H54 (cell line): ENCODE measurements at places on chromosomes 13 and 19.

- no peak for DNase-seq
Observed at GRCh38 chr19:18491995-18492953, 29.6 kb downstream of the ELL start.

- no peak for DNase-seq
Observed at GRCh38 chr13:99312493-99312883, 5.3 kb upstream of the GPR183 start.

- DNase-seq: no peak
Observed at GRCh38 chr13:32024750-32025149, 6.8 kb upstream of the FRY start.

DNA sequence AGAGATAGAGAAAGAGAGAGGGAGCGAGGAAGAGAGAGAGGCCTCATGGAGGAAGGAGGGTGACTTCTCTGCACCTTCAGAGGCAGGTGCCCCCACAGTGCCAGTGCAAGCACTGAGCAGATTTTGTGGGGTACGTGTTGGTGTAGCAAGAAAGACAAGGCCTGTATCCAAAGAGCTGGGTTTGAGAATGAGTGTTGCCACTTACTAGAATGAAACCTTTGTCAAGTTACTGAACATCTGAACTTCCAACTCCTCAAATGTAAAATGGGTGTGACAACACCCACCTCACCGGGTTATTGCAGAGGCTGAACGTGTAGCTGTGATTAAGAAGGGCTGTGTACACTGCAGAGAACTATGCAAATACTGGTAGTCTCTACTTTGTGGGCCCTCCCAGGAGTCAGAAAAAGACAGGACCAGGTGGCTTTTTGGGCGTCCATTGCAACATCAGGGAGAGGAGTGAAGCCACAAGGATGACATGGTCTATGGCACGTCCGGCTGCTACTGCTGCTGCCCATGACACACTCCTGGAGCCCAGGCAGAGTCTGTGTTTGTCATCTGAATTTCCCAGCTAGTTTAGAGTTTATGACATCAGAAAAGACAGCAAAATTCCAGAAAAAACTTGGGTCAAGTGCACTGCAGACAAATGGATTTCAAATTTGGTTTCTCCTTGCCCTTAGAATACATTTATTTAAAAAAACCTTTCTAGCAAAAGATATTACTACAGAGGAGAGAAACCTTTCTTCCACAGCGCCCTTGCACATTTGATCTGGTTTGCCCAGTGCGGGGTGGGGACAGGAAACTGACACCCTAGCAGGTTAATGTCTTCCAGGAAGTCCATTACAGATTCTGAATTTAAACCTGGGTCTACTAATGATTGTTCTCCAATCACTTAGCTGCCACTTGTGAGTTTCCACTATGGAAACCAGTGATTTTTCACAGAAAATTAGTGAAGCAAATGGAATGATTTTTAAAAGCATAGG is 54.0 kb upstream of the ATP12A start:
- no peak for DNase-seq

GRCh38 chr13:32726374-32727037 is 140.3 kb downstream of the PDS5B start:
- DNase-seq: no peak

- no peak for DNase-seq
Observed at GRCh38 chr13:19345158-19345557, 163.5 kb upstream of the TUBA3C start.

GRCh38 chr19:56086671-56087430 is 34.2 kb downstream of the ZNF787 start:
- DNase-seq: no peak

- no peak for DNase-seq
Observed at GRCh38 chr13:59607780-59608233, 555.9 kb downstream of the DIAPH3 start.

- DNase-seq: no peak
Observed at GRCh38 chr13:98706446-98707110, 45.9 kb downstream of the SLC15A1 start.

DNA sequence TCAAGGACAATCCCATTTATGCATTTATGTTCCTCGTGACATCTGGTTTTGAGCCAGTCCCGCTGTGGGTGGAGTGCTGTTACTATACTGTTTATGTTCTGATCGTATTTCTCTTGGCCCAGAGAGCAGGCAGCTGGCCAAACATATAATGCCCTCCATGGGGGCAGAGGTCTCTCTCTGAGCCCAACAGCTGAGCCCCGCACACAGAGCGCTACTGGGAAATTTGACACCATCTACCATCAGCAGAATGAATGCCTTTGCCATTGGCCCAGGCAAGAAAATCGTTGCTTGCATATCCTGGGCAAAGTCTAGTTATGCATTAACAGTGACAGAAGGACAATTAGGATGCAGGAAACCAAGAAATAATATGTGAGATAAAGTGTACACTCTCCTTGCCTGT is 126.8 kb upstream of the CACNA1A start:
- DNase-seq: no peak

- no peak for DNase-seq
Observed at GRCh38 chr19:8336072-8336569, 6.9 kb downstream of the KANK3 start.

DNA sequence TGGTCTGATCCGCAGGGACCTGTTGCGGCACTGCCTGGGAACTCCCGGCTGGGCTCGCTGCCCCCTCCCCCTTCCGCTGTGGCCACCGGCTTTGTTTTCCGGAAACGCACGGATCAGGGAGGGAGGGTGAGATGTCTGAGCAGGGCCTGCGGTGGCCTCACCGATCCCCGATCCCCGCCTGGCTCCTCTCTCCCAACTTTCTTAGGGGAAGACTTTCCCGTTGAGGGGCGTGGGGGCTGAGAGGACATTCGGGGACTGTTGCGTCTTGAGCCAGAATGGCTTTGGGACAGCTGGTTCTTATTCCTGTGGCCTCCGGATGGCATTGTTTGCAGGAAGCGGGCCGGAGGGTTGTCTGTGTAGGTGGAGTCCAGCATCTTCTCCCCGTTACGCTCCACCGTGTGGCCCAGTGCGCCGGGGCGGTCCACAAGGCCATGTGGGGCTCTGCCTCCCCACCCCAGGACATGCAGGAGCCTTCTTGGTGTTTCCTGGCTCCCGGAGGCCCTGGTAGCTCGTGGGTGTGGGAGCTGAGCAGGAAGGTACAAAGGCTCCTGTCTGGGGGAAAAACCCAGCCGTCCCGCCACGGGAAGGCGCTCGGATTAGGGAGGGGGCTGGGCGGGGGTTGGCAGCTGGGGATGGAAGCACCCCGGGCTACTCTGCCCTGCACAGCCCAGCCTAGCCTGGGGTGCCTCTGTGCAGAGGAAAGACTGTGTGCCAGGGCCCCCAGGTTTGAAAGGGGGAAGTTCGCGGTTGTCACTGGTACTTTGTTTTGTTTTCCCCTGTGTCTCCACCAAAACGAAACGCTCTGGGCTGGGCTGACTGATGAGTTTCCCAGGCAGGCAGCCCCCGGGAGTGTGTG is 1.3 kb downstream of the CSNK1G2 start:
- peak; percentile 86 for DNase-seq

DNA sequence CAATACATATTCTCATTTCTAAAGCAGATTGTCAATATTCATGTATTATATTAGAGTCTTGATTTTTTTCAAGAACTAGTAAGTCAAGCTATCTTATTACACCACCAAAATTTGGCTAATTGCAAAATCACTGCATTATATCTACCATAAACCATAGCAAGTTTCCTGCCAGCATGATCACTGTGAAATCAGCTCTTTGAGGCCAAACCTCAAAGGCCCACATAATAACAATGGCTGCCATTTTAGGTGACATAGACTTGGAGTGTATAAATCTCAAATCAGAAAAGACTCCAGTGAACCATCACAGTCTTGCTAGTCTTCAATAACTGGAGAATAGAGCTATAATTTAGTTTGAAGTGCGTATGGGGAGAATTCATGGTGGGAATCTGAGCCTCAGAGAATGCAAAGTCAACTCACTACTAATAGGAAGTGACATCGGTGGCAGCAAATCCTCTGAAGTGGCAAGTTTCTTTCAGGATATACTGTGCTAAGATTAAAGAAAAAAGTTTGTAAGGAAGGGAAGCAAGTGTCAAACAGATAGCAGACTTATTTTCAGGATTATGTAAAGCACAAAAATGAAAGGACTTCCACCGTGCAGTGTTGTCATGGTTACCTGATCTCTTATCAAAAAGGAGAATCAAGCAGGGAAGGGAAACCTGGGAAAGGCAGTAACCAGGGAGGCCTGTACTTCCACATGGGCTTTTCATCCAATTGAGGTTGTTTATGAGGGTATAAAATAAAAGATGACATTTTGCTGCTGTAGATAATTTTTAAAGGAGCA is 117.4 kb upstream of the FNDC3A start:
- DNase-seq: no peak

GRCh38 chr13:20550799-20551198 is 16.2 kb upstream of the IFT88 start:
- no peak for DNase-seq

DNA sequence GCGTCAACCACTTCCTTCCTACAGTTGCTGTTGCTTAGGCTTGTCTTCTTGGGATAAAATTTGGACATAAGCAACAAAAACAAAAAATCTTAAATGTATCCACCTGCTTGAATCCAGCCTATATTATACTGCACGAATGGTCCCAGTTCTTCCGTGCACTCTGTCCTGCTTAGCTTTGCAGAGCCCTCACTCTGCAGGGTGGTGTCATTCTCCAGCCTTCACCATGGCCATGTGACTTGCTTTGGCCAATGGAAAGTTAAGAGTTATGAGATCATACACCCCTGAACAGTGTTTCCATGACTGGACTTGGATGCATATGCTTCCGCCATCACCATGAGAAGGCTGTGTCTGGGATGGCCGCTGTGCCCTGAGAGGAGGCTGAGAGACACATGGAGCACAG is 27.4 kb upstream of the SACS start:
- DNase-seq: no peak

GRCh38 chr13:24511019-24511815 is 1.4 kb downstream of the PARP4 start:
- DNase-seq: peak; percentile 60

DNA sequence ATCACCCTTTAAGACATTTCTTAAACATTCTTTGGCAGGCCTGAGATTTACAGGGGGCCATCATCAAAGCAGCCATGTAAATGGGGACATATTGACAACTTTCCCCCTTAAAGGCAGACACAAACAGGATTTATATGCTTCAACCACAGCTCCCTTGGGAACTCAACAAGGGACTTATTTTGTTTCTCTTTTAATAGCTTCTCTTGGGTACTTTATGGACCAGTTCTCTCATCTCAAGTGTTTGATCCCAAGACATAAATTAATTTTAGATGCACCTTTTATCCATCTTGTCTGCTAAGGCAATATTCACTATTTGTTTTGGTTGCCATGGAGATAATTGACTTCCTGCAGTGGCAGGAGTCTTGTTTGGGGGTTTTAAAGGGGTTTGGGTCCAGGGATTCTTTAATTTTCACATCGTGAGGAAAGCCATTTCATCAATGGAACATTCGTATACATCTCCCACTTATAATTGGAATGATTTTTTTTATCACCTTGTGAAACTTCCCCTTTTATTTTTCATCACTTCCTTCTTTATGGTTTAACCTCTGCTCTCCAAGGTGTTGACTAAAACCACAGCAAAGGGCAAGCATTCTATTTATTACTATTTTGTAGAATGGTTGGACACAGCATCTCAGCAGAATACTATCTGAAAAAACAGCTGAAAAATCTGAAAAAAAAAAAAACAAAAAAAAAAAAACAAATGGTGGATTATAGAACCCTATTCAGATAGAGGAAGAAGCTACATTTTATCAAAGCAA is 726.0 kb downstream of the DIAPH3 start:
- DNase-seq: no peak

- DNase-seq: no peak
Observed at GRCh38 chr19:5953680-5954213, 24.2 kb downstream of the RANBP3 start.

DNA sequence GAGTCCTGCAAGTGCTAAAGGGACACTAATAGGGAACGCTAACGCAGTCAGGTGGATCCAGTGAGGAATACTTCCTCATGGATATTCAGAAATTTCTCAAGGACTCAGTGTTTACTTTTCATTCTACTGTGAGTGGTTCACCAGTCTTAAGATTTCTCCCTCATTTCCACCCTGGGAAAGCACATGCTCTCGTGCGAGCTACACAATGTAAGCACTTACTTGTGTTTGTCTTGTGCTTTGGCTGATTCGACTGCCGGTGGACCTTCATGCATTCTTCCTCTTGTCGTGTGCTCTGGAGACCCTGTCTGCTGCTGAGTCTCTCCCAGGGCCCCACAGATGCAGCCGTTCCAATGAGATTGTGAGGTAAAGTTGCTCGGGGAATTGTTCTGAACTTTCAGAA is 180.1 kb downstream of the NUFIP1 start:
- no peak for DNase-seq

DNA sequence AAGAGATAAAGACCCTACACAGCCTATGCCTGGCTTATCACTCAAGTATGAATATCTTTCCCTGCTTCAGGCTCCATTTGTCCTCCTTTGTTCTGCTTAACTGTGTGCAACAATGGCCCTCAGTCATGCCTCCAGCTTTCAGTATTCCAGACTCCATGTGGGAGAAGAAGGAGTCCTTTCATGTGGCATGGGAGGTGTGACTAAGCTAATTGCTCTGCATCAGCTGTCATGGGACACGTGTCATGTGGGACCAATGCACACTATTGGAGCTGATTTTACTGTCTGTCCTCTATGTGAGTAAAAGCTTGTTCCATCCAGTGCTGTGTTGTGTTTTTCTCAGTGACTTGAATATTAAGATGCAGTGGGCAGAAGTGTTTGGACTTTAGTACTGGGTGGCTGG is 1198.3 kb downstream of the OLFM4 start:
- no peak for DNase-seq

DNA sequence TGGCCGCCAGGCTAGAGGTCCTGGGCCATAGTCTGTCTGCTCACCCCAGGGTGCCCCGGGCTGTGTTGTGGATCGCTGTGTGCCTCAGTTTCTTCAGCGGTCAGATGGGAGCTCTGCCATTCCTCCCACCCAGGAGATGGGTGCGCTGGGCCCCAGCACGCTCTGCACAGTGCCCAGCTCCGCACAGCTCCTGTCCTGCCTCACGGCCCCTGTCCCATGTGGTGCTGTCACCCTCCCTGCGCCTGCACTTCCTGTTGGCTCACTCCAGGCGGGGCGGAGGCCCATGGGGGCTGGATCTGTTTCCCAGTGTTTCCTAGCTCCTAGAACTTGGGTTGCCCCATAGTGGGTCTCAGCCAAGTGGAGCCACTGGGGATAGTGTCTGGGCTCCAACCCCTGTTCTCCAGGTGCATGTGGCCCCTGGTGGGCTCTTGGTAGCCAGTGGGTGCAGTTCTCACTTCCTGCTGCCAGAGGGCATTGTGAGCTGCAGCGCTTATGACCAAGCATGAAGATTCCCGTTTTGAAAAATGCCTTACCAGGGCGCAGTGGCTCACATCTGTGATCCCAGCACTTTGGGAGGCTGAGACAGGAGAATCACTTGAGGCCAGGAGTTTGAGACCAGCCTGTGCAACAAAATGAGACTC is 69.8 kb downstream of the KDM4B start:
- DNase-seq: no peak

- DNase-seq: no peak
Observed at GRCh38 chr13:110521946-110522345, 39.6 kb downstream of the RAB20 start.

GRCh38 chr13:32495841-32496240 is 42.8 kb downstream of the N4BP2L2 start:
- DNase-seq: no peak
